ENCODE measurements at places on chromosomes 2 and 18.

DNA sequence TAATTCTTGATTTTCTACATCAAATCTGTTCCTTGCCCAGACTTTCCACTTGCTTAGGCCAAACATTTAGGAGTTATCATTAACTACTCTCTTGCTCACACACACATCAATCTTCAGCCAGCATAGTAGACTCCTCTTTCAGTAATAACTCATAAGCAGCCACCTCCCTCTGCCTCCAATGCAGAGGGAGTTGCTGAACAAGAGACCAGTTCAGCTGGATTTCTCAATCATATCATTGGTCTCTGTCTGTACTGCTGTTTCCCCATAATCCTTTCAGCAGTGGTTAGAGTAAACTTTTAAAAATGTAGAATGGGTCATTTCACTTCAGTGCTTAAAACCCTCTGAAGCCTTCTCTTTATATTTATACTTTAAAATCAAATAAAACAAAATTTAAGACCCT lies 112.9 kb downstream of the SLC39A10 start:
- no peak for DNase-seq

- no peak for DNase-seq
Observed at GRCh38 chr2:217685255-217685605, 317.6 kb downstream of the TNS1 start.

GRCh38 chr18:6521803-6522418 lies 107.2 kb upstream of the L3MBTL4 start:
- DNase-seq, result no peak

DNA sequence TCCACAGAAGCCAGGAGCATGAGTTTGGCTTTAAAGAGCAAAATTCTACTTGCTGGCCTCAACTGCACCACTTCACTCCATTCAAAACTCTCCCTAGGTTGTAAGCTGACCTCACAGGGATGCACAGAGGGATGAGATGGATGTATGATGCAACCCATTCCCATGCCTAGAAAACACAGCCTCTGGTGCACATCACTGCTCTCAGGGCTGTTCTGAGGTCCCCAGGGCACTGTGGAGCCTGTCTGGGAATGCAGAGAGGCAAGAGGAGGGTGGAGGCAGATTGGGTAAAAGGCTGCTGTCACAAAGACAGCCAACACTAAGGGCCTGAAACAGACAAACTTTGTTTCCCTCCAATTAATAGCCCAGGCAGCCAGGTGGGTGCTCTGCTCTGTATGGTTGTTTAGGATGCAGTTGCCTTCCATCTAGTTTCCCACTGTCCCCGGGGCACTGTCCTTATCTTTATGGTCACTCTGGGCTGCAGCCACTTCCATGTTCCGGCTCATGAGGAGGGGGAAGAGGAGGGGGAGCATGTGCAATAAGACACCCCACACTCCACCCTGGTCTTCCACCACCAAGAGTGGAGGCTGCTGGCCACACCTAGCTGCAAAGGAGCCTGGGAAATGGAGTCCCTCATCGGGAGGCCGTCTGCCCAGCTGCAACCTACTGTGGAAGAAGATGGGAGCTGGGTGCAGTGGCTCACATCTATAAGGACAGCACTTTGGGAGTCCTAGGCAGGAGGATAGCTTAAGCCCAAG lies 7.0 kb downstream of the GPR45 start:
- DNase-seq, result no peak

DNA sequence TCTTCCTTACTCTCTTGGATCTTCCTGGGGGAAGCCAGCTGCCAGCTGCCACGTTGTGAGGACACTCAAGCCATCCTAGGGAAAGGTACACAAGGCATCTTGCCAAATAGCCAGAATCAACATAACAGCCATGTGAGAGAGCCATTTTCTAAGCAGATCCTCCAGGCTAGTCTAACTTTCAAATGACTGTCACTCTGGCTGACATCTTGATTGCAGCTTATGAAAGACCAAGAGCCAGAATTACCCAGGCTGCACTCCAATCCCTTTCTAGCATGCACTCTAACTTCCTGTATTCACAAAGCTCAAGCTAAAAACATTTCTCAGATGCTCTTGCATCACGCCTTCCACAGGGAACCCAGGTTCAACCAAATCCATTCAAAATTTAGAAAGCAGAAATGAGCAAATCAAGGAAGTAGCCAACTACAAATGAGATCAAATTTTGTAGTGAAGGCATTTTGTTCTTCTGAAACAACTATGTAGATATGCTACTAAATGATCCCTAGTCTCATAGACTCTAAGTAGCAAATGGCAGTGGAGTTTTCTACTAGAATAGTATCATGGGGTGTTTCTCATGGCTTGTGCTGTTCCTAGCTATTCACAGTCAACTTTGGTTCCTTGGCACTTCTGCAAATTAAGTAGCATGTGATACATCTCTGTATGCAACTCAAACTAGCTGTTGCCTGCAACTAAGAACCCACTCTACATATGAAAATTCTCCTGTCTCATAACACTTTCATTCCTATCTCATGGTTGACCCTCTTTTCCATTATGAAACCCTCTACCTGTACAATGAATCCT lies 281.9 kb downstream of the ZEB2 start:
- no peak for DNase-seq

DNA sequence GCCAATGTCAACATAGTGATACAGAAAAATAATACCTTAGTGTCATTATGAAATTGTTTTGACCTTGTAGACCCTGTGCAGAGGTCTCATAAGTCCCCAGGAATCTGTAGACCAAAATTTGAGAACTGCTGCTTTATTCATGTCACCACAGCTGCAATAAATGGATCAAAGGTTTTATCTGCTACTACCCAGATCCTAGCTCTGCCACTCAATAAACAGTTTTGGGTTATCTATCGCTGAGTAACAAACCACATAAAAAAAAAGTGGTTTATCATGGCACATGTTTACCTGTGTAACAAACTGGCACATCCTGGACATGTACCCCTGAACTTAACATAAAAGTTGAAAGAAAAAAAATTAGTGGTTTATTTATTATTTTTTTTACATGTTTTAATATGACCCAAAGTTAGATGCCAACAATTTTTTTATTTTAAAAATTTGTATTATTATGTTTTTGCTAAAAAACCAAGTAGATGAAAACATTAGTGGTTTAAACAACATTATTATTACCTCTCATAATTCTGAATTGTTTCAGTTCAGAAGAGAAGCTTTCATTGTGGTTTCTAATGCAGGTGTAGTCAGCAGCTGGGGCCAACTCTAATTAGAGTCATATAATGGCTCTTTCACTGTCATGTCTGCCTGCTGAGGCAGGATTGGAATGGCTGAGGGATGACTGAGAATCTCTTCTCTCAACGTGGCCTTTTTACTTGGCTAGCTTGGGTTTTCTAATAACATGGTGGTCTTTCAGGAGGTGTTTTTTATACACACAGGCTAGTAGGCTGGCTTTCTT lies 103.3 kb upstream of the SLC38A11 start:
- no peak for DNase-seq

DNA sequence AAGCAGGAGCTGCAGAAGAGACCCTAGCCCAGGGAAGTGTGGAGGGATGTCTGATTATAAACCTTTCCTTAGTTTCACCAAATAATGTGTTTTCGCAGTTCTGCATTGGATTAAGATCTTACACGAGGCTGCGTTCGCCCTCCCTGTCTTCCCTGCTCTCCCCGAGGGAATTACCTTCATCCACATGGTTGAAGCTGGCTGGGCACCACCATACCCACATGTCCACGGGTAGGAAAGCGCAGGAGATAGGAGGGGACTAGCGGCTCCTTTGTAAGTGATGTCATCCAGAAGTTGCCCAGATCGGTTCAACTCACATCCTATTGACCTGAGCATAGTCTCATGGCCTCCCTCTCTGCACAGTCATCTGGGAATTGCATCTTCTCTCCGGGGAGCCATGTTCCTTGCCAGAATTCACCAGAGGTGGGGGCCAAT lies 1.1 kb downstream of the TTL start:
- DNase-seq, result no peak

DNA sequence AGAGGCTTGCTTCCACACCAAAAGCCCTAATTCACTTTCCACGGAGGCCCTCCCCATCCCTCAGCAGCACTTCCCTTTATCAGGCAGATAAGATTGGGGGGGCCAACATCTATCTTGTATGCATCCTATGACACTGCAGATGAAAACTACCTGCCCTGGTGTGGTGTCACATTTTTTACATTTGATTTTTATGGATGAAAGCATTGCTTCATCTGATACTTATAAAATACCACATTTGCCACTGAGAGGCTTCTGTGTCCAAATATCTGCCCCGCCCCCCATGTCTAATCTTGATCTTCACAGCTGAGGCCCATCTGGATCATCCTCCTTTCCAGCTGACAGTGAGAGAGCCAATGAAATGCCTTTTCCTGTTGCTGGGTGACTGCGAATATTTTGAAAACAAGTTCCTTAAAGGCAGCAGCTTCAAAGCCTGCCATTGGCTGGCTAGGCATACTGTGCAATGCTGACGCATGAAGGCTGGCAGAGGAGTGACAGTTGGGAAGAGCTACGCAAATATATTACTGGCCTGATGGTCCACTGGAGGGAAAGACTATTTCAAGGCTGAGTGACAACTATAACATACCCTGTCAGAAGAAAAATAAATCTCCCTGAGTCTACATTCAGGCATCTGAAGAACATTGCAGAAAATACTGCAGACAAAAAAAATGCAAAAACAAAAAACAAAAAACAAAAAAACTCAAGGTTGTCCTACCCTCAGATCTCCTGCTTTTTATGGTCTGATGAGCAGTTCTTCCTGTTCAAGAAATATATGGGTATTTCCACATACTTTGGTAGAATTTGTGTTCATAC lies 318.7 kb downstream of the PDE11A start:
- DNase-seq, result no peak

DNA sequence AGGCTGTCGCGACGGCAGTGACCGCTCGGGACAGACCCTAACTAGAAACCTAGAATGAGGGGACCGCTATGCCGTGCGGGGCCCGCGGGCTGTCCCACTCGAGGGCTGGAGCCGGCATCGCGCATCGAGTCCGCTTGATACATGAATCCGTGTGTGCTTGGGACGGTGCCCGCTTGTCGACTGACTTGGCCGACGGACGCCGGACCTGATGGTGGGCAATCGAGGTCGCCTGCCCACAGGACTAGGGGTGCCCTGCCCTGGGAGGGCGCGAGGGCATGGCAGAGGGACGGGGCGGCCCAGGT lies 749 bp upstream of the PTMA start:
- no peak for DNase-seq

GRCh38 chr18:22816266-22817176 lies 116.6 kb upstream of the RBBP8 start:
- no peak for DNase-seq

- no peak for DNase-seq
Observed at GRCh38 chr18:62715436-62715758, at the start of gene PHLPP1. Gene PHLPP1, plus strand, starts transcription at chr18:62715541. Its CDS starts 143 bp downstream, at chr18:62715684.

- DNase-seq, result no peak
Observed at GRCh38 chr18:48136827-48137373, 206.4 kb upstream of the SMAD2 start.

GRCh38 chr2:8529706-8530277 lies 152.1 kb upstream of the ID2 start:
- no peak for DNase-seq

DNA sequence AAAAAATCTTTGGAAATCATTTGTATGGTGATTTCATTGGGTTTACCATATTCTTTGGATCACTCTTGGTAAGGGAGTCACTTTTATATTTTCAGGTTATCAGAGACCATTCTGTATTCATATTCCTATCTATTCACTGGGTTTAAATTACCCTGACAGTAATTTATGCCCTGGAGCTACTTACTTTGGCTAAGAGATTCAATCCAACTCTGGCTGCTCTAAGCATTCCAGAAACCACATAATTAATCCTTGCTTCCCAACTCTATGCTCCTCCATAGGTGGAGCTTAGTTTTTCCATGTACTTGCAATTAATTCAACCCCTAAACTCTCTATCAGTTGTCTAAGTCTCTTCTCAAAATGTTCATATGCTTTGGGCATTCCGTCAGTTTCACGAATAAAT lies 336.3 kb downstream of the AGPS start:
- DNase-seq, result no peak

DNA sequence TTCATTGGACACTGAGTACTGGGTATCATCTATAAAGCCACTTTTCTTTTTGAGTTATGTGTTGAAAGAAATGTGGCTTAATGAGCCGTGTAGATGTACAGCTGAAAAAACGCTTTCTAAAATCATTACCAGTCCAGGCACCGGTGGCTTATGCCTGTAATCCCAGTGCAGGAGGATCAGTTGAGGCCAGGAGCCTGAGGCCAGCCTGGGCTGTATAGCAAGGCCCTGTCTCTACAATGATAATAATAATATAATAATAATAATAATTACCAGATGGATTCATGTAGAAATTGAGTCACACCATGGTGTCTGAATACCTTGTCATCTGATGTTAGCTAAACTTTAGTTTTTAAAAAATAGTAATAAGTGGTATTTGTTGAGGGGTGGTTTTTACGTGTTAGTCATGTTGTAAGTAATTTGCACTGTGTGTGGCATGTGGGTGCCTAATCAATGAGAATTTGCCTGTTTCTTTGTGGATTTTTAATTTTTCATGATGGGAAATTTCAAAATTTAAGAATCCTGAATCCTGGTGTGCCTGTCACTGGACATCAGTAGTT lies 30.1 kb downstream of the NCK2 start:
- DNase-seq, result no peak

- no peak for DNase-seq
Observed at GRCh38 chr18:55839343-55839742, 251.4 kb upstream of the TCF4 start.

DNA sequence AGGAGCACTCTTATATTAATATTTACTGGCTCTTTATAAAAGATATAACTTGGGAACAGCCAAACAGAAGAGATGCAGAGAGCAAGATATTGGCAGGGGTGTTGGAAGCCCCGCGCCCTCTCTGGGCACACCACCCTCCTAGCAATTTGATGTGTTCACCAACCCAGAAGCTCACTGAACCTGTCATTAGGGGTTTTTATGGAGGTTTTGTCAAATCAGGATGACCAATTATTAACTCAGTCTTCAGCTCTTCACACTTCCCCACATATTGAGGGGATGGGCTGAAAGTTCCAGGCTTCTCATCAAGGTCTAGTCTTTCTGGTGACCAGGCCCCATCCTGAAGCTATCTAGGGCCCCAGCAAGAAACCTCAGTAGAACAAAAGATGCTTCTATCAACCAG lies 10.9 kb upstream of the INO80D start:
- DNase-seq, result no peak

- DNase-seq, result no peak
Observed at GRCh38 chr2:126676221-126677175, 20.5 kb downstream of the GYPC start.

GRCh38 chr2:165003443-165004130 lies 48.3 kb upstream of the SLC38A11 start:
- DNase-seq, result no peak

DNA sequence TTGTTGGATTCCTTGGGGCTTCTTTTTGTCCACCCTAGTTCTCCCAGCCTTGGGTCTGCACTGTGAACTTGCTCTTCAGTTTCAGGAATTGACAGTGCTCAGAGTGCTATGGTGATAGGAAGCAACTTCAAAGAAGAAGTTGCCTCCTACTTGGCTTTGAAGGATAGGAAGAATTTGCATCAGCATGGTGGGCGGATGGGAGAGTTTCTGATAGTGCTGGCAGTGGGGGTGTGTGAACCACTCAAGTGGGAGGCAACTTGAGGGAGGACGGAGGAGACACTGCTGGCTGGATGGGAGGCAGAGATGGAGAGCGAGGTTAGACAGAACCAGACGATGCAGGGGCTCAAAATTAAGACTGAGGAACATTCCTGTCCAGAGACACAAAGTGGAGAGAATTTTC lies 164.4 kb upstream of the SKOR2 start:
- no peak for DNase-seq

GRCh38 chr18:12092398-12093229 lies 1.0 kb upstream of the ANKRD62 start:
- no peak for DNase-seq

Data from SW 1271 (cell line).